Fibroblast of skin of left quadriceps (primary cell): ENCODE measurements at places on chromosomes 7 and 10.

DNA sequence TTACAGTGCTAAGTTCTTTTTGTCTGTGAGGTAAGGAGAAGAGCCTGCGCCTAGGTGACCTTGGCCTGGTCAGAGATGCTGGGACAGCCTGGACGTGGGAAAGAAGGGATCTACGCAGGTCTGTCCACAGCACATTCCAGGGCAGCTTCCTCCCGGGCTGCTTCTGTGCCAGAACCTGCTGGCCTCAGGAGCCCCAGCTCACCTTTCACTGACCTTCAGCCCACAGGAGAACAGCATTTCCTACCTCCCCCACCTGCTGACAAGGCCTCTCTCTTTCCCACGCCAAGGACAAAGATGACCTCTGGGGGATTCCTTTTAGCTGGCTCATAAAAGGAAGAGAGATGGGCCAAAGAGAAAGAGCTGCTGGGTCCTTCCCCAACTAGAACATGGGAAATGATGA lies 260.6 kb downstream of the KCNMA1 start:
- no peak for DNase-seq

DNA sequence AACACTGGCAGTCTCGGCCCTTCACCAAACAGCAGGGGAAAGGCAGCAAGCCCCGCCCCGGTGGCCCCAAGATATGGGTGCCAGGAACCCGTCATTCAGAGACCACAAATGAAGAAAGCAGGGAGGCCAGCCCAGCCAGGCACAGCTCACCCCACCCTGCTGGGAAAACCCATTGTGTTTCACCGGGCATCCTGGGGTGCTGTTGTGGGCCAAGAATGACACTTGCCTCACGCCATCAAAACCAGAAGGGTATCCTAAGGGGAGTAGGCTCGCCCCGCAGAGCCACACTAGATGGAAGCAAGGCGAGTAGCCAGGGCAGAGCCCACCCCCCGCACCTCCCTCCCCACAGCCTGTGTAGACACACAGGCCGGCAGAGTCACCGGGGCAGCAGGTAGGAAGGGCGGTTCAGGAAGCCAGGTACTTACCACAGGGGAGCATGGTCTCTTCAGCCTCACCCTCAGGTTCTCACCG lies 72.5 kb upstream of the KCNMA1 start:
- no peak for DNase-seq

GRCh38 chr7:152887191-152887590 lies 127.6 kb downstream of the ACTR3B start:
- DNase-seq: no peak

DNA sequence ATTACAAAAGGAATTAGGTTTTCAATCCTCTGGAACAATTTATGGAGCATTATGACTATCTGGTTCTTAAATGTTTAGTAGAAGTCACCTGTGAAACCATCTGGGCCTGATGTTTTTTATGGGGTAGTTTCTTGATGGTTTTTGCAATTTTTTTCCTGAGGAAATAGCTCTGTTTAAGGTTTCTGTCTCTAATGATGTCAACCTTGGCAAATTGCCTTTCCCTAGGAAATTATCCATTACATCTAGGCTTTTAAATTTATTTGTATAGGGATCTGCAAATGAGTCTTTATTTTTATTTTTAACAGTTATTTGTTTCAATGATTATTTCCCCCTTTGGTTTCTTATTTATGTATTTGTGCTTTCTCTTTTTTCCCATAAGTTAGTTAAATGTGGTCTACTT lies 222.8 kb downstream of the GALNT17 start:
- DNase-seq: no peak

- no peak for DNase-seq
Measured at GRCh38 chr7:2473496-2474180, 2.6 kb downstream of the GRIFIN start.
